ENCODE measurements at places on chromosomes 7 and 10.
A peak's percentile ranks its signal among the peaks of the same experiment; 100 is the strongest.

- H3K4me1 ChIP-seq, result no peaks in the 10 kb centered on the region
- no peaks in the 10 kb centered on the region for H3K36me3 ChIP-seq
- no peak for DNase-seq
- H3K27me3 ChIP-seq, result no peaks in the 10 kb centered on the region
- no peak overlapping the region for H3K4me3 ChIP-seq
These were observed 223.2 kb upstream of the IGFBP3 start for GRCh38 chr7:46143949-46144917.

DNA sequence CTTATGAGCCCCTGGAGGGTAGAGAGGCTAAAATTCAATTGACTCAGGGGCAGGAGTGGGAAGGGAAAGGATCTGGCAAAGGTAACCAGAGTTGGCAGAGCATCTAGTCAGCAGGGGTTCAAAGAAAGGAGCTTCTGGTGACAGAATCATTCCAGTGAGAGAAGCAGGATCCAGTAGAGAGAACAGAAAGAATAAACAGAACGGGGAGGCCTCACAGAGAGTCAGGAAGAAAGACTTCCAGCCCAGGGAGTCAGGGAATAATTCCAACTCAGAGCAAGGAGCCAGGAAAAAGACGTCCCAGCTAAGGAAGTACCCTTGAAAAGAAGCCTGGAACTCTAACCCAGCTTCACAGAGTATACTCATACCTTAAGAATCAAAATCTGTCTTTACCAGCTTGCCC lies 66.6 kb upstream of the CPXM2 start:
- H3K36me3 ChIP-seq, result no peaks in the 10 kb centered on the region
- H3K27ac ChIP-seq, result no peak overlapping the region

DNA sequence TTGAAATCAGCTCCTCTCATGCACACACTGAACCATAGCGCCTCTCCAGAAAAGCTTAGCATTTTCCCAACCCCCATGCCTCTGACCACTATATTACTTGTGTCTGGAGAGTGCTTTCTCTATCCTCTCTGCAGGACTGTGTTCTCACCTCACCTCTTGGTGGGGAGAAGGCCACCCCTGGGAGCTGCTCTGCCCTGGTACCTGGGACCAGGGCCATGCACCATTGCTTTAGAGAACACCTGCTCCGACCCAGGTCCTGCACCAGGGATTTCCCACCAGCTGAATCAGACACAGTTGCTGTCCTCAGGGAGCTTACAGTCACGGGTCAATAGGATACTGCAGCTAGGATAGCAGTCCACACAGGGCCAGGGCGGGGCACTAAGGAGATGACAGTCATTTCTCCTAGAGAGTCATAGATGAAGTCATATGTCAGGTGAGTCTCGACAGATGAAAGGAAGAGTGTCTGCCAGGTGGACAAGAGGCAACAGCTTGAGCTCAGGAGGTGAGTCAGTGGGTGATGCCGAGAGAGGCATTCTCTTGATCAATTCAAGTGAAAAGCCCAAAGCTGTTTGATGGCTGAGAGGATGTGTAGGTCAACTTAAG lies 619 bp upstream of the LMTK2 start:
- DNase-seq, result peak; percentile 0
- no peaks in the 10 kb centered on the region for H3K36me3 ChIP-seq
- no peak overlapping the region for H3K4me3 ChIP-seq
- no peaks in the 10 kb centered on the region for H3K4me1 ChIP-seq

DNA sequence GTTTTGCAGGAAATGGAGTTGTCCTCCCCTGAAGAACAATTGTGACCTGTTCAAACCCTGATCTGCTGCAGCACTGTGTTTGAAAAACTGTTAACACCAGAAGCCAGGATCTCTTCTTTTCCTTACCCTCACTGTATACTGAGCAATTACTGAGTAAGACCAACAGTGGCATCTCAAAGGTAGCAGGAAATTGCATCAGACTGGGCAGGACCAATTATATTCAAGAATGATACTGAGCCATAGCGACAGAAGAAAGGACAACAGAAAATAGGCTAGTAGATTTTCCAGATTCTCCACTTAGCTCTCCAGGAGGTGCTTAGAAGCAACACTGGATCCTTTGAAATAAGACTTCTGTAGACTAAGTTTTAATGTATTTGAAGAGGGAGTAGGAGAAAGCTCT lies 57.4 kb upstream of the INHBA start:
- no peaks in the 10 kb centered on the region for H3K36me3 ChIP-seq
- DNase-seq, result no peak
- H3K27ac ChIP-seq, result no peak overlapping the region

GRCh38 chr10:70227548-70228320 lies 5.5 kb downstream of the PPA1 start:
- no peaks in the 10 kb centered on the region for H3K27me3 ChIP-seq
- peaks cover 9% of the 10 kb centered on the region for H3K36me3 ChIP-seq
- peaks cover 7% of the 10 kb centered on the region for H3K4me1 ChIP-seq
- DNase-seq, result no peak

DNA sequence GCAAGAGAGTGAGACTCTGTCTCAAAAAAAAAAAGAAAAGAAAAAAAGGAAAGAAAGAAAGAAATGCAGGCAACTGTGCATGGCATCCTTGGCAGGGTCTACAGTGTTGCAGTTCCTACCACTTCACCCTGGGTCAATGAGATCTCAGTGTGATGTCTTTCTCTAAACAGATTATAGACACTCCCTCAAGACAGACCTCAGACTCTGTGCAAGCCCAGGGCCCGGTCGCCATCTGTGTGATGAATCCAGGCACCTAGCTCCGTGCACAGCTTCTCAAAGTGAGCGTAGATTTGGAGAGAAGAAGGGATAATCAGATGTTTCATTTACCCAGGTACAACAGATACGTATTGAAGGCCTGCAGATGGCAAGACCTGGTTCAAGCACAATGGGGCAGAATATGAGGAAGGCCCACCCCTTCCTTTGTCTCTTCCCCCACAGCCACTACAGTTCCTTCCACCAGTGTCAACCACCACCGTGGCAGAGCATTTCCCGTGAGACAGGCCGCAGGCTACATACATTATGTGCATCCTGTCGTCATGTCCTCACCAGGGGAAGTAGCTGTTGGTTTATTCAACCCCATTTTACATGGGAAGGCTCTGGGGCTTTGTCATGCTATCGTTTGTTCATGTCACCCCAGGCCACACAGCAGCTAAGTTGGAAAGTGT lies 471.7 kb upstream of the GALNT17 start:
- DNase-seq, result peak; percentile 50
- H3K27me3 ChIP-seq, result no peaks in the 10 kb centered on the region
- peaks cover 8% of the 10 kb centered on the region for H3K4me1 ChIP-seq
- H3K36me3 ChIP-seq, result no peaks in the 10 kb centered on the region
- no peak overlapping the region for H3K27ac ChIP-seq
- H3K4me3 ChIP-seq, result no peak overlapping the region

DNA sequence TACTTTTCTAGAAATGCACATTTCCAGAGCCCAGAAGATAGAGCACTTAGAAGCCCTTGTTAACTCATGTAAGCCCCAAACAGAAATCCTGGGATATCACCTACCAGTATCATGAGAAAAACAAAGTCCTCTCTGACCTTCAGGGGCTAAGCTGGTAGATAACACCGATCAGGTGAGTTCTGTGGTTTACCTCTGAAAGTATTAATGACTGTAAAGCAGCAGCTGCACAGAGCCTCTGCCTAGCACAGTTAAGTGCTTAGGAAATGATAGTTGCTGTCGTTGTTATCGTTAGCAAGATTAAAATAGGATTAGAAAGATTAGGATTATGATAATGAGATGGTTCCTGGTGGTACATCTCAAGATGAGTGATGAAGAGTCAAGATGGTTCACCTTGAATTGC lies 64.9 kb downstream of the PLXNA4 start:
- H3K27ac ChIP-seq, result no peak overlapping the region
- no peak overlapping the region for H3K4me3 ChIP-seq
- no peak for DNase-seq
- H3K4me1 ChIP-seq, result peaks cover 5% of the 10 kb centered on the region
- H3K36me3 ChIP-seq, result no peaks in the 10 kb centered on the region
- H3K27me3 ChIP-seq, result no peaks in the 10 kb centered on the region

DNA sequence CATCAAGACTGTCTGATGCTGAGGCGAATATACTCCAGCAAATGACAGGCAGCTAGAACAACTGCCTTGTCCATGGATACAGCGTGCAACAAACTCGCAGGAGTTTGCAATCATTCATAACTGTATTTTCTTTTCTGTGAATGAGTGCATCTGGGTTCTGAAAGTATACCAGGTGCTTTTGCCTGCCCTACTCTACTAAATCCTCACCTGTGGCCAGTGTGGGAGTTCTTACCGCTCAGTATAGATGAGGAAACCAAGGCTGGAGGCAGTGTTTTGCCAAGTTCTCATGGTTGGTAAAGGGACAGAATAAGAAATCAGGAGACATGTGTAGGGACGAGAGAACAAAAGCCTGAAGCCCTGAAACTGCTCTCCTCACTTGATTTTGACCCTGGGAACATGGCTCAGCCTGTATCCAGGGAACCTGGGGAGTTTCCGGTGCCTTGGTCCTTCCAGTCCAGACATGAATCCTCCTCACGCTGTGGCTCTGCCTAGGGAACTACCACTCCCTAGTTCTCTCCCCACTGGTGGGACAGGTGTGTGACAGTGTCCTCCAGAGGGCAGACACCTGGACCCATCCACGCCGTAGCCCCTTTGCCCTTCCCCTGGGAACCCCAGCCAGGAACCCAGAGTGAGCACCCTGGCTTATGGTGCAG lies 142.0 kb downstream of the CDH23 start:
- H3K27me3 ChIP-seq, result no peaks in the 10 kb centered on the region
- no peak for DNase-seq
- no peak overlapping the region for H3K27ac ChIP-seq
- H3K36me3 ChIP-seq, result no peaks in the 10 kb centered on the region
- no peaks in the 10 kb centered on the region for H3K4me1 ChIP-seq

- H3K27ac ChIP-seq, result no peak overlapping the region
- no peaks in the 10 kb centered on the region for H3K4me1 ChIP-seq
- H3K4me3 ChIP-seq, result no peak overlapping the region
- no peaks in the 10 kb centered on the region for H3K27me3 ChIP-seq
- no peaks in the 10 kb centered on the region for H3K36me3 ChIP-seq
These were observed 21.2 kb upstream of the RAMP3 start for GRCh38 chr7:45136106-45137060.

DNA sequence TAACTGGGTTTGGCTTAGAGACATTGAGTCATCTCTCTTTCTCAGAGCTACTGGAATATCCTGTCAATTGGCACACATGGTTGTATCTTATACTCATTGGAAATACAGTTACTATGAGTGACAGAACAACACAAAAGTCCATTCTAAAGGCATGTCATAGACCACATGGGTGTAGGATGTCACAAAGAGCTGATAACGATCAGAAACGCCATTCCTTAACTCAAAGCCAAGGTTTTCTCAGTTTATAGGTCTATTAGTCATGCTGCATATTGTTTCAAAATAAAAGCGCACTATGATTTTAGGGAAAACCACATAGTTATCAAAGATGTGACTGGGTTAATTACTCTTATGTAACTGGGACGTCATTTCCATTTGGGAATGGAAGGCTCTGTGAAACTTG lies 147.2 kb upstream of the FAM171A1 start:
- H3K27me3 ChIP-seq, result no peaks in the 10 kb centered on the region
- DNase-seq, result no peak
- H3K4me1 ChIP-seq, result no peaks in the 10 kb centered on the region
- no peak overlapping the region for H3K4me3 ChIP-seq
- H3K36me3 ChIP-seq, result no peaks in the 10 kb centered on the region

DNA sequence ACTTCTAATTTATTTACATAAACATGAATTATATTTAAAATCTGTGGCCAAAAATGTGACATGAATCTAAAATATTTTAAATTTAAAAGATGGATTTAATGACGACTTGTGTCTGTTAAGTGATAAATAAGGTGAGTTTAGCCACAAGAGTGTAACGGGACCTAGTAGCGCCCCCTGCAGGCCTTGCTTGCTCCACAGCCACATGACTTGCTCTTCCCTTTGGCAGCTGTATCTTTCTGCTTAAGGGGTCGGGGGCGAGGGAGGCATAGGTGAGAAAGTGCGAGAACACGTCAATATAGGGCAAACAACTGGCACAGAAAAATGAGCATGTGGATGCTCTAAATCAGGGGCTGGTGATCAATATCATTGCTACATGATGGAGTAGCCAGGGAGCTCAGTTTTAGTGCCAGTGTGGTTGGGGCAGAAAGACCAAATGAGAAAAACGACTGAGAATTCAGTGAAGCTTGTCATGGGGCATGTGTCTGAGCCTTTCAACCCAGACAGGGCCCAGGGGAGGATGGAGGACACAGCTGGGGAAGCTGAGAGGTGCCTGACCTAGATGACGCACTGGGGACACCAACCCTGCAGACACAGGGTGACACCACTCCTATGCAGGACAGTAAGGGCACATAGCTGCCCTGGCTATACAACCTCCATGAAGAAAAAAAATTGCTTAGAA lies 49.8 kb downstream of the PAXIP1 start:
- H3K27me3 ChIP-seq, result no peaks in the 10 kb centered on the region
- no peaks in the 10 kb centered on the region for H3K4me1 ChIP-seq
- H3K4me3 ChIP-seq, result no peak overlapping the region
- no peak overlapping the region for H3K27ac ChIP-seq

- H3K36me3 ChIP-seq, result peaks cover 4% of the 10 kb centered on the region
- H3K4me1 ChIP-seq, result peaks cover 39% of the 10 kb centered on the region
- DNase-seq, result no peak
- no peaks in the 10 kb centered on the region for H3K27me3 ChIP-seq
- peak overlapping the region; percentile 5 for H3K4me3 ChIP-seq
These were observed 256.2 kb downstream of the ELFN1 start for GRCh38 chr7:1925973-1926907.

DNA sequence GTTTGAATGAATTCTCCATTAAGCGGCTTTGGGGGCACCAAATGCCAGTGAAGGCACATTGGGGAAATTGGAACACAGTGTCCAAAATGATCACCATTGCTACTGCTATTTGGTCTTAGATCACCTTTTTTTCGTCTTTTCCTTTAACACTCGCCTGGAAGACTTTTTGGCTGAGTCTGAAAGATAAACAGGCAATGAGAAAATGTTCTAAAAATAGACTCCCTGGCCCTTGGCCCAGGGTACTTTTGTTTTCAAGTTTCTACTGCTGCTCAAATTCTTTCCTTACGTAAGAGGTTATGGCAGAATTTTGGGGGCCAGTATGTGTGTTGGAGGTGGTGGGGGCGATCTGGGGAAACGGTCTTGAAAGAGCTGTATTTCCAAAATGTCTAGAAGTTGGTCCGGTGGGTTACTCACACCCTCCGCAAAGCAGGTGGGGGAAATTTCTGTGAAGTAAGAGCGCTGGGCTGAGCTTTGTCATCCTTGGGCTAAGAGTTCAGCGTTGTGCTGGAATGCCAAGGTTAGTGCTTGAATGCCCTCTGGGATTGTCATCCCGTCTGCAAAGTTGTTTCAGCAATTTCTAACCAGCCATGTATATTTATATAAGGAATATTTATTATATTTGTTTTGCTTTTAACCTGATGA lies 1.3 kb upstream of the ITPRIP start:
- peaks cover 22% of the 10 kb centered on the region for H3K4me1 ChIP-seq
- H3K36me3 ChIP-seq, result no peaks in the 10 kb centered on the region
- DNase-seq, result no peak
- H3K27me3 ChIP-seq, result no peaks in the 10 kb centered on the region
- peak overlapping the region; percentile 99 for H3K4me3 ChIP-seq

GRCh38 chr7:74527842-74528241 lies 74.1 kb downstream of the GTF2IRD1 start:
- no peak overlapping the region for H3K27ac ChIP-seq
- no peaks in the 10 kb centered on the region for H3K27me3 ChIP-seq
- H3K4me1 ChIP-seq, result no peaks in the 10 kb centered on the region
- H3K4me3 ChIP-seq, result no peak overlapping the region

Measured in effector memory CD4-positive, alpha-beta T cell (primary cell).